Stimulated activated CD8-positive, alpha-beta memory T cell treated with anti-CD3 and anti-CD28 coated beads, Interleukin-15, amount 100 ng/mL, for 48 hours (primary cell): ENCODE measurements at places on chromosomes 16 and 17.
A peak's percentile ranks its signal among the peaks of the same experiment; 100 is the strongest.

- DNase-seq = no peak
Measured at GRCh38 chr16:47059991-47060390, 83.8 kb downstream of the NETO2 start.

- DNase-seq = no peak
Measured at GRCh38 chr17:17593222-17593620, 1.7 kb upstream of the PEMT start.

DNA sequence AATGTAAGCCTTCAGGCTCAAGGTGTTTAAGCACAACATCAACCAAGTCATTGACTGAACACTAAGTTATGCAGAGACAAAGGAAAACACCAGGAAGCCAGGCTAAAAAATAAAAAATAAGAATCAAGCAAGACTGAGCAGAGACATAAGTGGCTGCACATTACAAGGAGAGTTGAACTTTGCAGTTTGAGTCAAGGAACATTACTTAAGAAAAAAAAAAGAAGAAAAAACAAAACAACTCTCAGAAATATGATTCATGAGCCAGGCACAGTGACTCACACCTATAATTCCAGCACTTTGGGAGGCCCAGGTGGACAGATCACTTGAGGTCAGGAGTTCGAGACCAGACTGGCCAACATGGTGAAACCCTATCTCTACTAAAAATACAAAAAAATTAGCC, 168.1 kb downstream of the C16orf95 start:
- no peak for DNase-seq

GRCh38 chr17:73757420-73757819, 113.2 kb upstream of the SDK2 start:
- no peak for DNase-seq

- DNase-seq = no peak
Measured at GRCh38 chr17:2904135-2904534, 107.9 kb downstream of the RAP1GAP2 start.

GRCh38 chr17:20035501-20035900, 26.3 kb downstream of the SPECC1 start:
- DNase-seq = no peak

DNA sequence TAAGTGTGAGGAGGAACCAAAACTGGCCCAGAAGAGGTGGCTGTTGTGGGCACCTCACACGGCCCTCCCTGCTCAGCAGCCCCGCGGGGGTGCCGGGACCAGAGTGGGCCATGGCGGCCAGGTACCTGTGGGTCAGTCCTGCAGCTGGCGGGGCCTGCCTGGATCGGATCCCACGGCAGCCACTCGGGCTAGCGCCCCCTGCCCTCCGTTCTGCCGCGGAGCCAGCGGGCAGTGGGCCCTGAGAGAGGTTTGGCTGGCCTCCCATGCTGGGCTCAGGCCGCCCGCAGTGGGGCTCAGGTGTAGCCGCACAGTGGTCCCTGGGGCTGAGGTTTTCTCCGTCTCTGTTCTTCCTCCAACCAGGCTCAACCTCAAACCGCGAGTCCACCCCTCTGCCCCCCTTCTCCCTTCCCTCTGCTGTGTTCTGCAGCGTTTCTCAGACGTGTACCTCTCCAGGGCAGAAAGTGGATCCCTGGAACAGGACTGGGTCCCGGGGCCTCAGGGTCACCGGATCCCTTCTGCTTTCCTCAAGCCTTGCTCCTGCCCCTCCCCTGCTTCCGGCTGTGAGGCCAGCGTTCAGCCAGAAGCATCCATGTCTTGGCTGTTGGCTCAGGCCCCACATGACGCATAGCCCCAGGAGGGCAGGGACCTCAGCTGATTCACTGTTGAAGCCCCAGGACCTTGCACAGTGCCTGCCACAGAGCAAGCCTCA, 28.6 kb upstream of the ITGA3 start:
- DNase-seq = no peak

DNA sequence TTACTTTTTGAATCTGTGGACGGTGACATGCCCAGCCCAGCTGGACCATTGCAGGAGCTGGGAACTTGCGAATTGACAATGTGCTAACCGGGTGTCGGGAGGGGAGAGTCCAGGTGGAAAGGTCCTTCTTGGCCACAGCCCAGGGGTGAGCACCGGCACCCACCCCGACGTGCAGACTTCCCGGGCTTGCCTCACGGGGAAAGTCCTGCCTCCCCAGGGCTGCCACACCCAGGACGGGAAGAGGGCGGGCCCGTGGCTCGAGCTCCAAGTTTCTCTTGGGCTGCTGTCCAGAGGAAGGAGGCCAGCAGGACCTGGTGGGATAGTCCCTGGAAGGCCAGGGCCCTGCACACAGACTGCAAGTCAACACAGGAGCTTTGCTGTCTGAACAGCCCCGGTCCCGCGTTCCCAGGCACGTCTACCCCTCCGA, 17.7 kb downstream of the CARD14 start:
- no peak for DNase-seq

DNA sequence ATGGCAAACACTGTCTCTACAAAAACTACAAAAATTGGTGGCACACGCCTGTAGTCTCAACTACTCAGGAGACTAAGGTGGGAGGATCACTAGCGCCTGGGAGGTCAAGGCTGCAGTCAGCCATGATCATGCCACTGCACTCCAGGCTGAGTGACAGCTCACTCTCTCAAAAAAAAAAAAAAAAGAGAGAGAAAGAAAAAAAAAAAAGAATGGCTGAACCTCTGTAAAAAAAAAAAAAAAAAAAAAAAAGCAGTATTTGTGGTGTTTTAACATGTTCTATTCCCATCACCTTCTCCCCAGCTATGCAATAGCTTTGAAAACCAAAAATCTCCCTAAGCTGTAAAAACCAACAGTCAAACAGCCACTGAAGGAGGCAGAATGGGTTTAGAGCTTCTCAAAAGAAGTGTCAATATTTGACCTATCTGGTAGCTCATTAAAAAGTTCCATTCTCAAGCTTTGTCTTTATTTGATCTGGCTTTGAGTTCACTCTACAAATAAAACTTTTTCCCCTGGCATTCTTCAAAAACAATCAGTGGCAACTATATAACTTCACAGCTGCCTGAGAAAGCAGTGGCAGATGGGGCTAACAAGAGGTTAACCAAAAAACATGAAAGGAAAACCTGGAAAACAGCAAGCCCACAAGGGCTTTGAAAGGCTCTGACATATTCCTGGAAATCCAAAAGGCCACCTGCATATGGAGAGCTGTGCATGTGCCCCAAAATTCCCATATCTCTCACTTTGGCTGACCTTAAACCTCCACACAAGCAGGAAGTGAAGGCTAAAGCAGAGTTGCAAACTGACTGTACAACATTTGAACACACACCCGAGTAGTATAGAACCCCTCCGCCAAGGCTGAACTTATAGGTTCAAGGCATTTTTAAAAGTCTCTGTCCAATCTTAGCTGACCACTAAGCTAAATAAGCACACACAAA, 36.0 kb downstream of the USP32 start:
- DNase-seq = no peak

GRCh38 chr16:23595246-23595950, 718 bp downstream of the NDUFAB1 start:
- no peak for DNase-seq

DNA sequence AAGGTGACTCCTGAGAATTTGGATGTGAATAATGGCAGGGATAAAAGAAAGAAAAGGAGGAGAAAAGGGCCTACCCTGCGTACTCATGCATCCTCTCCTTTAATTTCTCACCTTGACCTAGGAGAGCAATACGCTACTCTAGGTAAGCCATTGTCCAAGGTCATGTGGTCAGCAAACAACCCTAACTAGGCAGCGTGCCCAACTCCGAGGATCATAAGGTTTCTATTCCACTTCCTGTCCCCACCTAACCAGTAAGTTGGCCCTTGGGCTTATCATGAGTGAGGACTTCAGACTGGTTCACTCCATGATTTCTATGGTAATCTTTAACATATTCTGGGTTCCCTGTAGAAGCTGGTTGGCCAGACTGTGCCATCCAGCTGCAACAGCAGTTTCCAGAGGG, 315.1 kb upstream of the CCL2 start:
- no peak for DNase-seq

- peak; percentile 14 for DNase-seq
Measured at GRCh38 chr17:6461792-6462524, 17.7 kb downstream of the PIMREG start.

DNA sequence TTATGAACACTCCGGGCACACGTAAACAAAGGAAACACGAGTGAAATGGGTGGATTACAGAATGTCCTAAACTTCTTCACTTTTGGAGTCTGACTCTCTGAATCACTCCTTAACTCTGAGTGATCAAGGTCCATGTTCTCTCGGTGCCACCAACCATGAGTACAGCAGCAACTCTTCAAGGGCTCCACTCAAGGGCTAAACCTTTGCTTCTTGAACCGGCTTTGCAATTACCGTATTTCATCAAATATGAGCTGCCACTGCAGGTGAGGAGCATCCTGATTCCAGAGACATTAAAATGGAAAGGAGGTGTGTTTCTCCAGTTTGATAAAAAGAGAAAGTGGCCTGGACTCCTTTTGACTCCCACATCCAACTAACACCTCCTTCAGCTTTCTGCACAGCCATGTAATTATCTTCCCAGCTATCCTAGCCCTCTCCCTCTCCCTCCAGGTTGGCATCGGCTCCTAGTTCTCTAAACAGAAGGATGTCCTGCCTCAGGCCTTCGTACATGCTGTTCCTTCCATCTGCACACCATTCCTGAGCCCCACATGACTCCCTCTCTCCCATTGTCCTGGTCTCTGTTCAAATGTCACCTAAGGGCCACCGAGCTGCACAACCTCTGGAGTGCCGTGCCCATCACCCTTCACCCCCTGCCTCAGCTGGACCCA, 61.4 kb downstream of the ZDHHC7 start:
- DNase-seq = no peak

GRCh38 chr16:17724242-17724898, 253.6 kb upstream of the XYLT1 start:
- DNase-seq = no peak

DNA sequence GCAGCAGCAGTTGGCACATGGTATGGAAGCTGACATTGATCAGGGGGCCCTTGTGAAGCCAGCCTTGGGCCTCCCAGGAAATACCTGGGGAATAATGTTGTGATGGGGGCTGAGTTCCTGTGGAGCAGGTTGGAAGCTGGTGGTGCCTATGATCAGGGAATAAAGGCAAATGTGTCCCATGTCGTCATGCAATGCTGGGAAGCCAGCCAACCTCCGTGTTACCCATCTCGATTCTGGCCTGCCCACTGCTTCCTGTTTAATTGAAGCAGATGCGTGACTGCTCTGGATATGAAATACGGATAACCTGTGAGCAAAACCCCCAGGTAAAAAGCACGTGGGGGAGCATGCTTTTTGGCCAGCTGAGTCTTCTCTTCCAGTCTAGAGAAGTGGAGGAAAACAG, 580.4 kb upstream of the HSBP1 start:
- DNase-seq = no peak

DNA sequence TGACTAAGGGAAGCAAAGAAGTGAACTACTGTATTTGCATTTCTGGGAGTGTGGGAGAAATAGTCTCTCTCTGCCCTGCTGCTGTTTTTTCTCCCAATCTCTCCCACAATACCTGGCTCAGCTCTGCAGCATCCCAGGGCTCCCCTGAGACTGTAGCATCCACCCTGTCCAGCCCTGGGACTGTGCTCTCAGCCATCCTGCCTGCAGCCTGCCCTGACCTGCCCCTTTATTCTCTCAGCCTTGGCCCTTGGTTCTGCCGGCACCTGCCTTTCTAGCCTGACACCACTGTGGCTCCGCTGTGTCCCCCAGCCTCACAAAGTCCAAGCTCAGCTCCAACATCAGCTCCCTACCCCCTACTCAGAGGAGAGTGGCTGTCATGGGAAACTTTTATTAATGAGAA, 1.9 kb downstream of the PDILT start:
- no peak for DNase-seq

- DNase-seq = no peak
Measured at GRCh38 chr16:56368545-56368944, 56.8 kb downstream of the AMFR start.

DNA sequence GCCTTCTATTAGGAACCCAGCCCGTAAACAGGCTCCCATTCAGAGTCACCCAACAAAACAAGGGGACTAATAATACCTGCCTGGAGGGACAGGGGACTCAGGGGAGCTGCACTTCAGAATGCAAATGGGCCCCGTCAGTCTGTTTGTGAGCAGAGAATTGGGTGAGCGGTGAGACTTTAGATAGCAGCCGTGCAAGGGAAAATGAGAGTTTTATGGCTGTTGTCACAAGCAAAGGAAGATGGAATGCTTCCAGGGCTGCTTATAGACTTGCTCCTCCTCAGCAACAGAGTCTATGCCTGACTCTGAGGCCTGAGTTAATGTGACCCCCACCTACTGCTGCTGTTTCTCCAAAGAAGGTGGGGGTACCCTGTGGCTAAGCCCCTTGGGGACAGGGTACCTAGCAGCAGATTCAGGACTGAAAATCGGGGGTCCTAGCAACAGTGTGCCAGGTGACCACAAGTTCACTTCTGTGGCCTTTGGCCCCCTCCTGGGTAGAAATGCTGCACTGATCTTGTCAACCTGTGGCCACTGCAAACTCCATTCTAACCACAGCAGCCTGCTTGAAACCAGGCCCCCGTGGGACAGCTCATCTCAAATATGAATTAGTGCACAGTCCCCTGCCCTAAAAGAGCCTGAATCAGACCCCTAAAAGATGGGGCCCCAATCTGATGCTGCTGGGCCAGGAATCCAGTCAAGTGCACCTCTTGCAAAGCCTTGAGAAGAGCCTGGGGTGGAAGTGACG, 126.4 kb downstream of the C16orf78 start:
- DNase-seq = no peak

DNA sequence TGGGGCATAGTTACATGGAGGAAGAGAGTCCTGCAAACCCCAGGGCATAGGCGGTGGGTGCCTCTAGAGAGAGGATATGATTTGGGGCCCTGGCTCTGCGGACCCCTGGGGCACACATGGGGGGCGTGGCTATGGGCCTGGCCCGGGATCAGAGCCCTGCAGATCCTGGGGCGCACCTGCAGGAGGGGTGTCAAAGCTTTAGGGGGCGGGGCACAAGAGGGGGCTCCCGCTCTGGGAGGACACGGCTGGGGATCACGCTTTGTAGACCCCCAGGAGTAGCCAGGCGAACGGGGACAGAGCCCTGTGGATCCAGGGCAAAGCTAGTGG, 497 bp downstream of the BCL7C start:
- DNase-seq = no peak

DNA sequence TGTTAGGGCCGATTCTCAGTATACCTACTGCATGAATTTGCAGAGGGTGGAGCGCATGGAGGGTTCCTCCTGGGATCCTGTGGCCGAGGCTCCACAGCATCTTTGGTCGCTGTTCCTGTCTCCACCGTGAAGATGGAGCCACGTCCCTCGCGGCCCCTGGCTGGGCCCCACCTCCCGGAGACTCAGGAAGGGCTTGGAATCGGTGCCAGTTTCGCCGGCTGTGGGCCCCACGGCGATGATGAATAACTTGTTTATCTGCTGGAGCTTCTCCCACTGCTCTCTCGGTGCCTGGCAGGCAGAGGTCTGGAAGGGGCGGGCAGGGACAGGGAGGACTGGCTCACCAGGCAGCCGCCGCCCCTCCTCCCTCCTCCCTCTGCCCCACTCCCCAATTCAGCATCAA, 8.1 kb downstream of the SLC5A11 start:
- no peak for DNase-seq

GRCh38 chr16:31487071-31487719, 4.3 kb downstream of the SLC5A2 start:
- DNase-seq = no peak
